ENCODE measurements at places on chromosomes 1 and 21.

GRCh38 chr1:200437556-200438203, 27.8 kb upstream of the ZNF281 start:
- no peak for DNase-seq

- no peak for DNase-seq
These were observed 106.3 kb downstream of the KCNT2 start for GRCh38 chr1:196501760-196502428.

DNA sequence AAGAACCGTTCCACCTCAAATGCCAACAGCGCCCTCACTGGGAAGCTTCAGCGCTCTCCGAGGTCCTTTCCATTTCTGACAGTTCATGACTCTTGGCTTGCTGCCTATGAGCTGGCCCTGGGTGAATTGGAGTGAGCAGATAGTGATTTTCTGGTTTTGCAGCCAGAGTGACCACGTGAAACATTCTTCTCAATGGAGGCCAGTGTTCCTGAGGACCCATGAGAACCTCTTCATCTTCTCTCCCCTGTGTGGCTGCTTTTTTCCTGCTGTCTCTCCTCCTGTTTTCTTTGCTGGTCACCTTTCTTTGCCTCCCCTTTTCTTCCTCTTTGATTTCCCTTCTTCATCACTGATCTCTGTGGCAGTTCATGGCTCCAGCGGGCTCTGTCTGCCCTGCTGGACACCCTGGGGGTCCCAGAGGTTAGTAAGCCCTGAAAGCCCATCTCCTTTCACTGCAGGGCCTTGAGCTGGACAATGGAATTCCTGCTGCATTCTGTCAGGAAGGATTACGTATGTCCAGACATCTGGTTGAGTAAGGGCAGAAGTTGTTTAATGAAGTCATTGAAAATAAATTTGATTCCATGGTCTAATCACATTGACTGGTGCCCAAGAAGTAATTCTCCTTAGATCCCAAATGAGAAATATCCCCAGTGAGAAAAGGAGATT, 29.9 kb downstream of the VASH2 start:
- DNase-seq, result no peak

- DNase-seq, result no peak
These were observed 7.5 kb upstream of the RNF223 start for GRCh38 chr1:1081311-1082238.

DNA sequence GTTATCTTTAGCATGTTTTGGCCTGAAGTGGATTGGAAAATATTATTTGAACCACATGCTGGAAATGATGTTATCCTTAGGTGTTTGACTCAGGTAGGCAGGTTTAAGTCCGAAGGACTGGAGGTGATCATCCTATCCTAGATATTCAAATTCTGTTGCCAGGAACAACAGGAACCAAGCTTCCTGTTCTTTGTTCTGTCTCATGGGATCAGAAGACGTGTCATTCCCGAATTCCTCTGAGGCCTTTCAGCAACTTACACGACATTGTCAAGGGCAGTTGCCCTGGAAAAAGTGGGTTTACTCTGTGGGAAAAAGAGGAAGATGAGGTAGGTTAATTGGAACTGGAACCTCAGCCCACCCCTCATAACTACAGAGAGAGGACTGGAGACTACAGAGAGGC, 36.6 kb downstream of the SLAMF6 start:
- no peak for DNase-seq

DNA sequence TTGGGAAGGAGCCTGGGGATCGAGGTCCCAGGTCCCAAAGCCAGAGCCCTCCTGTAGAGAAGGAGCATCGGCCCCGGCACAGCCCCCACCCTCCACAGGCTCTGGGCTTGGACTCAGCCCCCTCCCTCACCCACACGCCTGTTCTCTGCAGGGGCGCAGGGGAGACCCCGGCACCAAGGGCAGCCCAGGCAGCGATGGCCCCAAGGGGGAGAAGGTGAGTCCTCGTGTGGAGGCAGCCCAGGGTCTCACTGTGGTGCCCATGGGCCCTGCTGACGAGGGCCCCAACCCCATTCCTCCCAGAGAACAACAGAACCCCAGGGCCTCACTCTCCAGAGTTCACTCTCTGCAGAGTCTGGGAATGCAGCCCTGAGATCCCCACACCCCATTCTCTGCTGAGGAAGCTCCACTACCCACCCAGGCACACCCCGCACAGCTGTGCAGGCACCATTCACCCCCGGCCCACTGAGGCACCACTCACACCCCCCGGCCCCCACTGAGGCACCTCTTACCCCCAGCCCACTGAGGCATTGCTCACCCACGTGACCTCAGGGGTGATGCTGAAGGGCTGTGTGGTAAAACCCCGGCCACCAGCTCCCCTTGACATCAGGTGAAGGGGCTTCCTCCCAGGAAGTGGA, 21.8 kb downstream of the COL6A2 start:
- no peak for DNase-seq

GRCh38 chr1:243882276-243882675, 32.2 kb upstream of the AKT3 start:
- DNase-seq, result no peak

DNA sequence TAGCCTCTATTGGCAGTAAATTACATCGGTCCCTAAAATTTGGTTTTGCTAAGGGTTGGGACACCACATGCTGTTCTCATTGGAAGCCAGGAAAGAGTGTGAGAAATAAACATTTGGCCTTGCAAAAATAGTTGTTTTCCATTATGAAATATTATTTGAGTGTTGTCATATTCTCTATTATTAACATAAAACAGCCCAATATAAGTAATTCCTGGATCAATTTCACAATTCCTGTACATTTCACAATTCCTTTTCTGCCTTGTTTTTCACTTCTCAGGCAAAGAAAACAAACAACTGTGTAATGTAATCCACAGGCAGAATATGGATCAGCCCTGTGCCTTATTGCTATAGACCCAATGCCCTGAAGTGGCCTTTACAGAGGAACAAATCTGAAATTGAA, 40.5 kb downstream of the C1orf87 start:
- DNase-seq, result no peak
